ENCODE measurements at places on chromosomes 6 and 20.

DNA sequence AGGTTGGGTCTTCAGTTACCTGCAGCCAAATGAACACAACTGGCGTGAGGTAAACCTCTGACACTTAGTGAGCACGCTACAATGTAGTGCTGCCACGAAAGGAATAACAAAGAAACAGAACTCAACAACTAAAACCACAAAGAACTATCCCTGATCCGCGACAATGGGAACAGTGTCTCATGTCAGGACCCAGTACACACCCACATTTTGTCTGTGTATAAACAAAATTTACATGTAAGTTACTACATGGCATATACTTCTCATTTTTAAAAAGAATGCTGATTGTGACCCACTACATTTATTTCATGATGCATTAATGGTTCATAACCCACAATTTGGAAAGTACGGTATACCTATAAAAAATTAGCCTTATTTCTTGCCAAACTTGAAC lies 14.1 kb downstream of the FKBP1A start:
- no peak for DNase-seq

GRCh38 chr6:104532462-104532861 lies 327.3 kb downstream of the HACE1 start:
- no peak for DNase-seq

- DNase-seq: peak; percentile 83
Observed at GRCh38 chr6:88360203-88360797, 194.2 kb upstream of the CNR1 start.

DNA sequence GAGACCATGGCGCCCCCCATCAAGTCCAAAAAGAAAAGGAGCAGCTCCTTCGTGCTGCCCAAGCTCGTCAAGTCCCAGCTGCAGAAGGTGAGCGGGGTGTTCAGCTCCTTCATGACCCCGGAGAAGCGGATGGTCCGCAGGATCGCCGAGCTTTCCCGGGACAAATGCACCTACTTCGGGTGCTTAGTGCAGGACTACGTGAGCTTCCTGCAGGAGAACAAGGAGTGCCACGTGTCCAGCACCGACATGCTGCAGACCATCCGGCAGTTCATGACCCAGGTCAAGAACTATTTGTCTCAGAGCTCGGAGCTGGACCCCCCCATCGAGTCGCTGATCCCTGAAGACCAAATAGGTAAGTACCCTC lies 41.7 kb upstream of the NAA20 start:
- DNase-seq: peak; percentile 31

DNA sequence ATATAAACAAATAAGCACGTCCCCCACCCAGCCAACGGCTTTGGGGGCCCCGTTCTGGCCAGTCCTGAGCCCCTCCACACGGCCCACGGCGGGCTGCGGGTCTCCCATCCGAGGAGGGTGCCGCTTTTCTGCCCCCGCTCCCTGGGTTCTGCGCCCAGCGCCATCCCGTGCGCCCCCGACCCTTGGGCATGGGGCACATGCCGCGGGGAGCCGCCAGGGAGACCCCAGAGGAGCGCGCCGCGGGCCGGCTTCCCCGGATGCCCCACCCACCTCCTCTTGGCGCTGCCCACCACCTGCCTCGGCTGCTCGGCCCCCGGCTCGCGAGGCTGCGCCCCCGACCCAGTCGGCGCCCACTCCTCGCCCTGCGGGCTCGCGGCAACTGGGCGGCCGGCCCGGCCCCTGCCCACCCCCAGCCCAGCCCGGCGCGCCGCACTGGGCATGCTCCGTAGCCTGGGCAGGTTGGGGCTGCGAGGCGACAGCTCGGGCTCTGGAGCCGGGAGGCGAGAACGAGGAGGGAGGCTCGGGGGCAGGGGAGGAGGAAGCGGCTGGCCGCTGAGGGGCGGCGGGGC lies 570 bp upstream of the PLCB4 start:
- peak; percentile 36 for DNase-seq

GRCh38 chr6:85494547-85495536 lies 45.0 kb downstream of the NT5E start:
- no peak for DNase-seq

DNA sequence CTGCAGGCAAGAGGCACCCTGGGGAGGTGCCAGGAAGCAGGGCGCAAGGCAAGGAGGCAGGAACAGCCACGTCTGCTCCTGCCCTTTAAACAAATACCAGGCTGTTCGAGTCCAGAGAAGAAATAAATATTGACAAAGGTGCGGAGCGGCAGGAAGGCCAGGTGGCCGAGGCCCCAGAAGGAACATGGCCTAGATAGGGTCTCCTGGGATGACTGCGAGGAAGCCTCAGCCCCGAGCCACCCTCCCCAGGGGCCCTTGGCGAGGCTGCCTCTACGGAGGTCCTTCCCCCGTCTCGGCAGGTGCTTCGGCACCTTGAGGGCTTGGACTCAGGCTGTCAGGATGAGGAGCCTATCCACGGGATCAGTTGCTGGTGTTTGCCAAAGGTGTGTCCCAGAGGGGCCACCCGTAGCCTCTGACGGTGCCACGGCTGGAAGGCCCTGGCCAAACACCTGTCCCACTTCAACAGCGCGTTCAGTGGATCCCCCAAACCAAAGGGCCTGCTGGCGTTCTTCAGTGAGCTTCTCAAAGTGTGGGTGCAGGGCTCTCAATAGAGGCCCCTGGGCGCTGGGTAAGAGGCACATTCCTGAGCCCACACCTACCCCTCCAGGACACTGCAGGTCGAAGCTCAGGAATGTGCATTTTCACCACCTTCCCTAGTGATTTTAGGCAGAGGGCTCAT lies 39.8 kb downstream of the SNX5 start:
- no peak for DNase-seq

GRCh38 chr6:48401016-48401415 lies 290.0 kb upstream of the PTCHD4 start:
- no peak for DNase-seq

- DNase-seq: no peak
Observed at GRCh38 chr20:3223994-3224680, 14.8 kb downstream of the ITPA start.

GRCh38 chr20:2816583-2817340 lies 598 bp downstream of the TMEM239 start:
- no peak for DNase-seq

GRCh38 chr6:28884423-28885131 lies 39.2 kb downstream of the TRIM27 start:
- DNase-seq: no peak

- DNase-seq: no peak
Observed at GRCh38 chr6:41268478-41268877, 18.0 kb downstream of the TREM1 start.

GRCh38 chr6:31113861-31114540 lies 599 bp upstream of the PSORS1C1 start:
- DNase-seq: peak; percentile 98

DNA sequence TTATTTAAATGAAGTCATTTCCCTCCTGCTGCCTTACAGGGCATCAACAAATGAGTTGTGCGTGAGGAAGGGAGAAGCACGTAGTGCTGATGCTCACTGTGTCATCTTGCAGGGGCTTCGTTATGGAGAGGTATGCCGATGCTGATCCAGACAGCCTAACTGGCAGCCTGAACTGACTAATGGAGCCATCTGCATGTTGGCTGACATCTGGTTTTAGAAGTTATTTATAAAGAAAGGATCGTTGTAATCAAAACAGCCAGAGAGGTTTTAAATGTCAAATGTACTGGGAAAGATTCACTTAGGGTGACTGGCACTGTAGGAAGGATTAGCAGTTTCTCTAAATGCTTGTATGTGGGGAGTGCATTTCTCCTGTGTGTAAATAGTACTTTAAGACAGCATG lies 54.6 kb downstream of the FARS2 start:
- DNase-seq: peak; percentile 46

- peak; percentile 35 for DNase-seq
Observed at GRCh38 chr20:40232273-40232672, 456.8 kb downstream of the MAFB start.

DNA sequence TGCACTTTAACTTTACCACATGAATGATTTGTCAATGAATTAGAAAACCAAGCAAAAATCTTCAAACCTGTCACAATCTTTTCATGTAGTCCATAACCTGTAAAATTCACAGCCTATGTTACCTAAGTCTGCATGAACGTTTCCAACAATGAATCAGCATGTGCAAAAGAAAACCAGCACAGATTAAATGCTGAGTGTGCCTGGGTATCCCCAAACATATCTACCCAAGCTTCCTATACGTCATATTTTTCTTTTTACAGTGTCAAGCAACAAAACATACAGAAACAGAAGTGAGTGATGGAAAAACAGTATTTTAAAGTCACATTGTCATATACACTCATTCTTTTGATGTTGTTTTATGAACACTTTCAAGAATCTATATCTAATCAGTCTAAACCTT lies 713.5 kb downstream of the RFPL4B start:
- DNase-seq: no peak

- DNase-seq: no peak
Observed at GRCh38 chr20:6626805-6627204, 140.7 kb upstream of the BMP2 start.

DNA sequence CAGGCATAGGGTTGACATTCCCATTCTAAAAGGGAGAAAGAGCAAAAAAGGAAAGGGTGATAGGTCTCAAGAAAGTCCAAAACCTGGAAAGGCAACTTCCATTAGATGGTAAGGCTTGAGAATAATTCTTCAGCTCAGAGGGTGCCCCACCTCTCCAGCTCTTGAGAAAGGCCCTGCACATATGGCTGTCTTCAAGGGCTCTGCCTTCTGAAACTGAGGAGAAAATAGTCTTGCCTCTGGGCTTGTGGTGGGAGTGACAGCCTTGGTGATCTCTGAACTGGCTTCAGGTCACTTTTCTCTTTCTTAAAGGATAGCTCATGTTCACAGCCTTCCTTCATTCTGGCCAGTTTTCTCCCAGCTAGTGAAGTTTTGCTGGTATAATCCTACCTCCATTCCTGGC lies 35.6 kb upstream of the NR2E1 start:
- DNase-seq: no peak

GRCh38 chr20:50434653-50435396 lies 75.4 kb upstream of the PTPN1 start:
- DNase-seq: no peak

DNA sequence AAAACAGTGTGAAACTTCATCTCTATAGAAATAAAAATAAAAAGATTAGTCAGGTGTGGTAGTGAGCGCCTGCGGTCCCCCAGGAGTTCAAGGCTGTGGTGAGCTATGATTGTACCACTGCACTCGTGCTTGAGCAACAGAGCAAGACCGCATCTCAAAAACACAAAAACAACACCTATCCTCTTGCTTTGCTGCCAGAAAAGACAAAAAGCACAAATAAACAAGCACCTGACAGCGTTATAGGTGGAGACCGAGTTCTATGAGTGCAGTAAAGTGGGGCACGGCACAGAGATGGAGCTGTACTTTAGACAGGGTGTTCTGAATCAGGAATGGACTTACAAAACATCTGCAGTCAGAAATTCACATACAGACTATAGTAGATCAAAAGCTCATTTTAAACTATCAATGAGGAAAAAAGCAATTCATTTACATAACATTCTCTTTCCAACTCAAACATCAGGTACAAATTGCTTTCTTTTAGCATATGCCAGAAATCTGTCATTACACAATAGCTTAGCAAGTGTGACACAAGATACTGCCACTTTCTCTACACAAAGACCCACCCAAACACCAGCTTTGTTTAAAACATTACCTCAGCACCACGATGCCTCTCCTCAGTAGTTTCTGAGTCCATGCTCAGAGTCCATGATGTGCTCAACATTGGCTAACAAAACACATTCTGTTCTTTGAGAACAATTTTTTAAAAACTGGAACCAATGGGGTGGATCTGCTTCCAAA lies 10.1 kb downstream of the EZR start:
- DNase-seq: no peak

DNA sequence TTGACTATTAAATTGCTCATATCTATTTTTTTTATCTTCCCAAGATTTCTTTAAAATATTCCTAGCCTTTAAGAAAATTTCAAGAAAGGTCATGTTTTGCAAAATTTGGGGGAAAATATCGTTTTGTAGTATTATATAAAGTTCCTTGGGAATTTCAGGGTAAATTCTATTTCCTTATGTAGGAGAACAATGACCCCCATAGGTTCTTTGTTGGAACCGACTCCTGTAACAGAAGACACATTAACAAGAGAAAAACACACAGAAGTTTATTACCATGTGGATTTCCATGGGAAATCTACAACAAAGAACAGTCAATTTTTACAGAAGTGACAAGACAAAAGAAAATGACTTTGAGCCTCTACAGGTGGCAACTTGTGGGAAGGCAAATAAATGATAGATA lies 68.1 kb downstream of the ADGB start:
- DNase-seq: no peak

DNA sequence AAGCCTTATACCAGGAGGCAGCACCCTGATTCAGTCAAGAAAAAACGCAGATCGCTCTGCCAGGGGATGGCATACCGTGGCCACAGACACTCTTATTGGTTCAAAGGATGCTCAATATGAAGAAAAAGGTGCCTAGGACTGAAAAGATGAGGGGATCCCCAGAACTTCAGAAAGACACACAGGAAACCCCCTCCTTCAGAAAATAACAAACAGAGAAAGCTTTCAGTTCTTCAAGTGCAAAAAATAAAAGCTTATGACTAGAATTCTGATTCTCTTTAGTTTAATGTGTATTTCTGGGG lies 17.7 kb upstream of the MYB start:
- no peak for DNase-seq

DNA sequence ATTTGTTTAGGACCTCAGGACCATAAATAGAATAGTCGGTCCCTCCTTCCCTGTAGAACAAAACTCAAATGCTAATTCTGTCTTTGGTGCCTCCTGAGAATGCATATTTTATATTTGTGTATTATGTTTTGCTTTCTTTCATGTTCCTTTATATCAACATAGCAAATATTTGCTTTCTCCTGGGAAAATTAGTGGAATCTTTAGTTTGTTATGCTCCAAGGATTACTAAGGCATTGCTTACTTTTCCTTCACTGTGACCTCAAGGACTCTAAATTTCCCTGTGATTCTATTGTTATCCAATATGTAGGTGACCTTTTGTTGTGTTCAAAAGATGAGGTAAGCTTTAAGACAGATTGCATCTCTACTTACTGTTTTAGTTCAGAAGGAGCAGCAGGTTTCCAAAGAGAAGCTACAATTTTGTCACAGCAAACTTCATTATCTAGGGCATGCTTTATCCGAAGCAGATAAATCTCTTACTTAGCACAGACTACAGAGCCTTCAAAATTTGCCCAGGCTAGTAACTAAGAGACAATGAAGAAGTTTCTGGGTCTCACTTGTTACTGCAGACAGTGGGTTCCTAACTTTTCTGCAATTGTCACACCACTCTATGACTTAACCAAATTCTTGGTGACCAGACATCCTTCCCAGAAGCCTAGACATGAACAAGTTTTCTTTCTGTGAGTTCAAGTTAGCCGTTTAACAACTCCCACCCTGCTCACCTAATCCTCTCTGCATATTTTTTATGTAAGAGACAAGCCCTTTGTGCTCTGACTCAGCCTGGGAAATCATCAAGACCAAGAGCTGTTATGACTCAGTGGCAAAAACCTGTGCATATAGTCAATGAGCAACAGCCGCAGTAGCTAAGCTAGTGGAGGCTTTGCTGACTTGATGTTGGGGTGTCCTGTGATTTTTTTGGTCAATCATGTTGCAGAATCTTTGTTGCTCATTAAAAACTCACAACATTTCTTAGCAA lies 378.8 kb downstream of the QKI start:
- DNase-seq: peak; percentile 89

Measured in fibroblast of upper back skin (primary cell).